ENCODE measurements at places on chromosomes 6 and 20. TPM values are rescaled to one million over a fixed set of nuclear protein-coding genes. Genes with fewer than 3 reads are reported as not detected.

TSPO2 gene
- not detected for total RNA-seq

- DNase-seq = no peak
These were observed 415.6 kb upstream of the BTBD3 start for GRCh38 chr20:11502061-11502460.

DNA sequence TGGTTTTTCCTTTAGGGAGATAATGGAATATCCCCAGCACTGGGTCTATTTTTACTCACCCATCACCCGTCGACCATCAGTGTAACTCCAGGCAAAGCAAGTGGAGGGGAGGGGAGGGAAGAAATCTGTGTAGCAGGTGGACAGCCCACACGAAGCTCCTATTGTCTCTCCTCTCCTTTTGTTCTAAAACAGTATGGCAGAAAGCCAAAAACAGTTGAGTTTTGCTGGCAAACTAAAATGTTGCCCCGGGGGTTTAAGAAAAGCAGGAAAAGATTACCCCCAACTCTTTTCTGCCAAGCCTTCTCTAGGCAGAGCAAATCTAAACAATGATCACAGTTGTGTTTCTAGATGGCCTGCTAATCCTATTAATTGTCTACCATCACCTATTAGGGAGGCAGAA lies 89.7 kb downstream of the PREP start:
- no peak for DNase-seq

CDH26 gene
- 0.60 TPM for total RNA-seq

GRCh38 chr6:20137240-20137639 lies 75.0 kb downstream of the MBOAT1 start:
- DNase-seq = no peak

DNA sequence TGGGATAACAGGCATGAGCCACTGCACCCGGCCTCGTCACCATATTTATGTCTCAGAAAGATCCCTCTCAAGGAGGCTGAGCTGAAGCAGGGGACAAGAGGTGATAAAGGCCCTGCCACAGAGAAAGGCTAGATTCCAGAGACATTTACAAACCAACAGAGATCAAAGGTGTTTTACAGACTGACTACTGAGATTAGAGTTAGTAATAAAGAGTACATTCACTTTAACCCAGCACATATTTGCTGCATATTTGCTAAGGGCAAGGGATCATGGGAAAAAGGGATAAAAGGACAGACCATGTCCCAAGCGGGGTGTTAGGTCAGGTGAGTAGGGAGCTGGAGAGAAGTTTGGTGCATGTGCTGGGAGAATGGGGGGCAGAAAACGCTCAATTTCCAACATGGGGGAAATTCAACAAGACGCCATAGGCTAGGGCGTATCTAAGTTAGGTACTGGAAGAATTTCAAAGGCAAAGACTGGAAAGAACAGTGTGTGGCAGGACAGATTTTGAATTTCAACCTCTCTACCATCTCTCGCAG lies 43.8 kb upstream of the SEC63 start:
- DNase-seq = no peak

- DNase-seq = no peak
These were observed 45.6 kb downstream of the LRRN4 start for GRCh38 chr20:6008254-6008653.

PFDN6 gene
- 22.1 TPM for total RNA-seq

TMC2 gene
- 0.88 TPM for total RNA-seq

GRCh38 chr6:163083141-163083540 lies 331.4 kb upstream of the QKI start:
- no peak for DNase-seq

- DNase-seq = no peak
These were observed 956.5 kb downstream of the TFAP2A start for GRCh38 chr6:9458424-9458823.

Measured in omental fat pad (tissue), 4 donors.